ENCODE measurements at places on chromosomes 1 and 21.

DNA sequence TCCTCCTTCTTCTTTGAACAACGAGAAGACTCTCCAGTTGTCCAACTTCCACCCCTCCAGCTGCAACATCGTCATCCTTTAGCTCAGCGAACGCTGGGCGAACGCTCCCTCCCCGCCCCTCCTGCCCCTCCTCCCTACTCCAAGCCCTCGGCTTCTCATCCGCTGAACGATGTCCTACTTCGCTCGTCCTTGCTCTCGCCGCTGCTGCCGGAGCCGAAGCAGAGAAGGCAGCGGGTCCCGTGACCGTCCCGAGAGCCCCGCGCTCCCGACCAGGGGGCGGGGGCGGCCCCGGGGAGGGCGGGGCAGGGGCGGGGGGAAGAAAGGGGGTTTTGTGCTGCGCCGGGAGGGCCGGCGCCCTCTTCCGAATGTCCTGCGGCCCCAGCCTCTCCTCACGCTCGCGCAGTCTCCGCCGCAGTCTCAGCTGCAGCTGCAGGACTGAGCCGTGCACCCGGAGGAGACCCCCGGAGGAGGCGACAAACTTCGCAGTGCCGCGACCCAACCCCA is at the start of gene BCAN:
Gene BCAN, plus strand, starts transcription at position 357 of the 504 bp plus-strand sequence. CDS start 3,938 bp downstream, outside the sequence.
- DNase-seq, result peak; percentile 64

- no peak for DNase-seq
Observed at GRCh38 chr1:27539901-27540861, 50.2 kb upstream of the WASF2 start.

GRCh38 chr21:41758550-41758949 is 8.3 kb downstream of the RIPK4 start:
- no peak for DNase-seq

- no peak for DNase-seq
Observed at GRCh38 chr1:85397490-85398032, 67.4 kb downstream of the DDAH1 start.

GRCh38 chr1:18020021-18020817 is 87.4 kb upstream of the IGSF21 start:
- no peak for DNase-seq

- no peak for DNase-seq
Observed at GRCh38 chr21:29025328-29025713, 853 bp downstream of the USP16 start.

DNA sequence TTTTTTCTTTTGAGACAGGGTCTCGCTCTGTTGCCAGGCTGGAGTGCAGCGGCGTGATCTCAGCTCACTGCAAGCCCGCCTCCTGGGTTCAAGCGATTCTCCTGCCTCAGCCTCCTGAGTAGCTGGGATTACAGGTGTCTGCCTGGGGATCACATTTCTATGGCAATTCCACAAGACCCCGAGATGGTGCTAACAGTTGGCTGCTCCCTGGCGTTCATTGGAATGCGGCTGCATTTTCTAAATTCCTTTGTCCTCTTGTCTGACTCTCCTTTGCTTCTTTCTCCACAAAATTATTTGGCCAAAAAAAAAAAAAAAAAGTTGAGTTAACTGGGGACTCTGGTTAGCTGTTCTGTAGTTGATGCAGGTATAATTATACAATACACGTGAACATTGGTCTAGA is 176.4 kb downstream of the ETS2 start:
- no peak for DNase-seq

DNA sequence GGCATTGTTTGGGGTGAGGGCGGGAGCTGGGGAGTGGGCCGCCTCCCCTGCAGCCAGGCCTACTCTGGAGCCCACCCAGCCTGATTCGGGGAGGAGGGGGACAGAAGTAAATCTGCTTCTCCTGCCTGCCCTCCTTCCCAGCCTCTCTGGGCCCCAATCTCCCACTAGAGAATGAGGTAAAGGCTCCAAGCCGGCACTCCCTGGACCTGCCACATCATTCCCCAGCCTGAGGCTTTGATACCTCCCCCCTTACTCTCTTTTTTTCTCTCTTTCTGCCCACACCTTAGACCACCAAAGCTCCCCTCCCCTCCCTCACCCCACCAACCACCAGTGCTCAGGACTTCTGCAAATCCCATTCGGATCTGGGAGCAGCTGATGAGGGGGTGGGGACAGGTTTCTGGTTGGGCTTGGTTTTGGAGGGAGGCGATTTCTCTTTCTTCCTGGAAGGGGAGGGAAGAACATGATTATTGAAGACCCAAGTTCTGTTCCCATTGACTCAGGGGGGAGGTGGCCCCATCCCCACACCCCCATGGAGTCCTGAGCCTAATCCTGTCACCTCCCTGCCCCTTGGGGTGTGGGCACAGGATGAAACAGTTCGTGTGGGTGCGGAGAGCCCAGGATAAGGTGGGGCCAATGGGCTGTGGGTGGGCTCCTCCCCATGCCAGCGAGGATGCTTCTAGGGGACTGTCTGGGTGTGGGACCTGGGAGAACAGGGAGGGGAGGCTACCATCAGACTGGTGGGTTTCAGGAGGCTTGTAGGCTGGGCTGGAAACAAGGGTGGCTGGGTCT is 1.3 kb downstream of the MAP7D1 start:
- DNase-seq, result no peak

DNA sequence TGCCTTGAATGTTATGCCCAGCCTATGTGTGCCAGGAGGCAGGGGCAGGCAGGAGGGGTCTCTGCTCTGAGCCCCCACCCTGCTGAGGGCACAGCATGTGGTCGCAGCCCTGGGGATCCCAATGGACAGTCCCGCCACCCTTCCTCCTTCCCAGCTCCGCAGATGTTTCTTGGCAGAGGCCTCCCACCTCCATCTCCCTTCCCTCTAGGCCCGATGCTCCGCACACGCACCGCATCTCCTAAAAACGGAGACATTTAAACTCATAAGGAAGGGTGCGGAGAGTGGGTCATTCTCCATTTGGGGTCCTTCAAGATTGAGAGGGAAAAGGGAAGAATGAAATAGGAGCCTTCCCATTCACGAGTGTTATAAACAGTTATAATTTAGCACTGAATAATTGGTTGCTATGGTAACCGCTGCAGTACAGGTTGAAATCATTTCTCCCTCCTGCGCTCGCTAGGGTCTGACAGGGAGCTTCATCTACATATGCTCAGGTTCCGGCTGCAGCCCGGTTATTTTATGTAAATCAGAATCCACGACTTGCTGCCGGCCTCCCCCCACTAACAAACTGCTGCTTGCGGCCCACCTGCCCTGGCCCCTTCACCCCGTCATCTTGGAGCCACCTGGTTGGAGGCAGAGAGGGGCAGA is 16.0 kb downstream of the CHD5 start:
- no peak for DNase-seq

GRCh38 chr1:3578906-3579305 is 32.4 kb downstream of the MEGF6 start:
- DNase-seq, result no peak

- DNase-seq, result no peak
Observed at GRCh38 chr1:206445116-206445515, 25.2 kb upstream of the IKBKE start.

DNA sequence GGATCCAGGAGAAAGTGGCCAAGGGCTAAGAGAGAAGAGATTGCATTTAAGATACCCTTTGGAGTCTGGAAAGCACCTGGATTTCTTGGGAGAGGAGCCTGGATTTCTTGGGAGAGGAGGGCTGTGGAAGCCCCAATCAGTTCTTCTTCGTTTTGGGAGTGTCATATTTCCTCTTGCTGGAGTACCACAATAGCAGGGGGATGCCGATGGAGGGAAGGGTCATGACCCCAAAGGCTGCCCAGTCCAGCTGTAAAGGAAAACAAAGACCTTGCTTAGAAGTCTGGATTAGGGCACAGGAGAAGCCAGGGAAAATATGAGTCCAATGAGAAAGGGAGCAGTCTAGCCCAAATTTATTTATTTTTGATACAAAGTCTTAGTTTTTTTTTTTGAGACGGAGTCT is 11.3 kb downstream of the SSR2 start:
- DNase-seq, result no peak

DNA sequence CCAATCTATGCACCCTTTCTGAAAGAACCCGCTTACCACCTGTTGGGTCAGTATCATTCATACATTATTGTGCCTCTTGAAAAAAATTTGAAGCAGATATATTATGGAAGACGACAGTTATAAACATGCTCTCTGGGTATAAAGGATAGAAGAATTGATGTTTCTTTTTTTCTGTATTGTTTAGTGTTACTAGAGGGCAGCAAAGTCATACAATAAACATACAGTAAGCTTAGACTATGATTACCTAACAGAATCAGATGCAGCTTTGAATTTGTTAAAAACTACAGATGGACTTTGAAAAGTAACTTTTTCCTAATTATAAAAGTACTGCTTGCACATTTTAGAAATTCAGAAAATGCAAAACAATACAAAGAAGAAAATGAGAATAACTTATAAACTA is 11.1 kb upstream of the PAXBP1 start:
- DNase-seq, result no peak

GRCh38 chr1:95229037-95229436 is 5.0 kb upstream of the RWDD3 start:
- DNase-seq, result no peak
